ENCODE measurements at places on chromosomes 7 and 10. TPM values are rescaled to one million over a fixed set of nuclear protein-coding genes. Genes with fewer than 3 reads are reported as not detected.
A peak's percentile ranks its signal among the peaks of the same experiment; 100 is the strongest.

DNA sequence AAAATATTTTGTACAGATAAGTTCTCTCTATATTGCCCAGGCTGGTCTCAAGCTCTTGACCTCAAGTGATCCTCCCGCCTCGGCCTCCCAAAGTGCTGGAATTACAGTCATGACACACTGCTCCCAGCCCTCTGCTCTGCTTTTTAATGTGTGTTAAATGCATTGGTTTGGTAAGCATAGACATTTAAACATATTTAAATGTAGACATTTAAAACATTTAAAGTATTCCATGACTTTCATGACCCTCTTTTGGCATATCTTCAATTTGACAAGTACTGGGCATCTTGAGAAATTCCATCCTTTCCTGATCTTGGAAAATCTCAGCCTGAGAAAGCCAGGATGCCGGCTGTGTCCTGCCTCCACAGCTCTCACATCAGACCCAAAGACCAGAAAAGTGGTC is 5.2 kb upstream of the SAR1A start:
- H3K27ac ChIP-seq = no peak overlapping the region
- H3K36me3 ChIP-seq = no peaks in the 10 kb centered on the region
- H3K27me3 ChIP-seq = no peaks in the 10 kb centered on the region
- peaks cover 26% of the 10 kb centered on the region for H3K4me1 ChIP-seq
- no peak overlapping the region for H3K4me3 ChIP-seq

DNA sequence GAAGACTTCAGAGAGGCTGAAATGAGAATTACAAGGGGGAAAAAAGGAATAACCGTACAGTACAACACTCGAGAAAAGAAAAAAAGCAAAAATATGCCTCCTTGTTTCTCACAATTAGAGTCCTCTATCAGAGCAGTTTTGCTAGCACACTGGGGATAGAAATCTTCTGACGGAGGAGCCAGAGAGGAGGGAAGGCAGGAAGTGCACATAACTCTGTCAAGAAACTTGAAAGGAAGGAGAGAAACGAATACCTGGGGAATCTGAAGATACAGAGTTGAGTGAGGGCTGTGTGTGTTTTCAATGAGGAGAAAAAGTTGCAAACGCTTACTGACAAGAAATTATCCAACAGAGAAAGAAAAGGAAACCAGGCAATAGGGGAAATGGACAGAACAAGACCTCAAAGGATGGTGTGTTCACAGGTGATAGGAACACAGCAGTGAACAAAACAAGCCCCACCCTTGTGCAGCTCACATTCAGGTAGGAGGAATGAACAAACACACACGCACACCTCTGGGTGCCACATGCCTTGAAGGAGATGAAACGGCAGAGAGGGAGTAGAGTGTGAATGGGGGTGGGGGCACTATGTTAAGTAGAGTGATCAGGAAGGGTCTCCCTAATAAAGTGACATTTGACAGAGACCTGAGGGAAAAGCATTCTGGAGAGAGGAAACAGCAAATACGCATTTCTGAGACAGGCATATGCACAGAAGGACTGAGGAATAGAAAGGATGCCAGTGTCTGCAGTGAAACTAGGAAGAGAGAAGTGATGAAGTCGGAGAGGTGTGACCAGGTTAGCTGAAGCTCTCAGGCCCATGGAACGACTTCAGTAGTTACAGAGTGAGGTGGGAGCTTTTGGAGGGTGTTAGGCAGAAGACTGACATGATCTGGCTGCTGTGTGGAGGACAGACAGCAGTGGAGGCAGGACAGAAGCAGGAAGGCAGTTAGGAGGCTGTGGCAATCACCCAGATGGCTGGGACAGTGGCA is 46.7 kb upstream of the SPOCK2 start:
- no peak overlapping the region for H3K27ac ChIP-seq
- H3K36me3 ChIP-seq = no peaks in the 10 kb centered on the region
- no peaks in the 10 kb centered on the region for H3K27me3 ChIP-seq
- H3K4me1 ChIP-seq = no peaks in the 10 kb centered on the region
- no peak overlapping the region for H3K4me3 ChIP-seq

- H3K4me1 ChIP-seq = peaks cover 4% of the 10 kb centered on the region
- DNase-seq = no peak
- H3K36me3 ChIP-seq = no peaks in the 10 kb centered on the region
- H3K27me3 ChIP-seq = no peaks in the 10 kb centered on the region
Observed at GRCh38 chr10:80416479-80417098, 8.2 kb downstream of the PRXL2A start.

- DNase-seq = peak; percentile 38
- H3K36me3 ChIP-seq = peaks cover 15% of the 10 kb centered on the region
- no peak overlapping the region for H3K4me3 ChIP-seq
Observed at GRCh38 chr10:49164559-49165188, 23.5 kb downstream of the TMEM273 start.

The GDF10 gene
- not detected for total RNA-seq

Data from natural killer cell (primary cell).